Peyer's patch (tissue), 4 donors: ENCODE measurements at places on chromosomes 4 and X. TPM values are rescaled to one million over a fixed set of nuclear protein-coding genes. Genes with fewer than 3 reads are reported as not detected.
A peak's percentile ranks its signal among the peaks of the same experiment; 100 is the strongest.

The VBP1 gene
- total RNA-seq: 30.5 TPM

The GABRE gene
- 122 TPM for total RNA-seq

The MAGEA1 gene
- not detected for total RNA-seq

The PKD2 gene
- 9.8 TPM for total RNA-seq

The SCRG1 gene
- not detected for total RNA-seq

The PLS3 gene
- 12.6 TPM for total RNA-seq

The MGARP gene
- total RNA-seq: not detected

The GUCY1B1 gene
- 1.6 TPM for total RNA-seq

The CFAP299 gene
- total RNA-seq: not detected

The LRRC66 gene
- total RNA-seq: 53.4 TPM

The CT55 gene
- not detected for total RNA-seq

The MAGEC2 gene
- total RNA-seq: not detected

The KCTD8 gene
- total RNA-seq: not detected

- no peak for DNase-seq
Measured at GRCh38 chr4:60923075-60923474, 277.1 kb upstream of the ADGRL3 start.

DNA sequence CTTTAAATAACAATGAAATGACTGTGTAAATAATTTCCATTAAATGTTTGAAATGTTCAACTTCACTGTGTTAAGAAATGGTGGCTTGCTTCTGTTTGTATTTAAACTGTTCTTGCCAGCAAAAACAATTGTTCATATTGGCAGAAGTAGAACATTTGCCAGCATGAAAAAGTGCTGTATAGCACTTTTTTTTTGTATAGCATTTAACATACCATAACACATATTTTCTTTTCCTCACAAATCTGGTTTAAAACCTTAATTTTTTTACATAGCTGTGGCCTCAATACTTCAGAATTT, 94.1 kb downstream of the COX18 start:
- DNase-seq: no peak

GRCh38 chr4:70992391-70992881, 1.0 kb upstream of the DCK start:
- DNase-seq: no peak

GRCh38 chrX:22025751-22026150, 6.4 kb upstream of the PHEX start:
- no peak for DNase-seq

GRCh38 chrX:22147214-22147613, 115.1 kb downstream of the PHEX start:
- DNase-seq: no peak

GRCh38 chr4:11496351-11496829, 67.7 kb upstream of the HS3ST1 start:
- DNase-seq: no peak

DNA sequence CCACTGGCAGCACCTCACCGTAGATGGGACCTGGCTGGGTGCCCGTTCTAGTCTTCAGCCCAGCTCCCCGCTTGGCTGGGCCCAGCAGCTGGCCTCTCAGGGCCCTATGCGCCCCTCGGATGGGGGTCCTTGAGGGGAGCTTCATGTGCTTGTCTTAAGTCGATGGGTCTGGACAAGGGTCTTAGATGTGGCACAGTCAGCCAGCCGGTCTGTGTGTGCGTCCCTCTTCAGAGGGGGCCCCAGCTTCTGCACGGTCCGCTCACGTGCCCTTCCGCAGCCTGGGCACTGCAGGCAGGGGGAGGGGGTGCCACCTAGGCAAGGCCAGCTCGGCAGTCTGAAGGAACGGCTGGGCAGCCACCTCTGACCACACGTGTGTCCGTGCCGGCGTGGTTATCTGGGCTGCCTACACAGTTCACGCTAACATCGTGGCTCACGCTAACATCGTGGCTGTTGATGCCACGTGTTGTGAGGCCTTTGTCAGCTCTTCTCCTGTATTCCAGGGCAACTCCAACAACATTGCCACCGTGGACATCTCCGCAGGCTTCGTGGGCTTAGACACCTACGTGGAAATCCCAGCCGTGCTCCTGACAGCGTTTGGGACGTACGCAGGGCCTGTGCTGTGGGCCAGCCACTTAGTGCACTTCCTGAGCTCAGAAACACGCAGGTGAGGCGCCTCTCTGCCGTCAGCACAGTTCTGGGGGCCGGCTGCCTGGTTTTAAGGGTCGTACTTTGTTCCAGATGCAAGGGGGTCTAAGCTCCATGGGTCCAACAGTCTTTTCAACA, 34.5 kb downstream of the PIGG start:
- DNase-seq: no peak

DNA sequence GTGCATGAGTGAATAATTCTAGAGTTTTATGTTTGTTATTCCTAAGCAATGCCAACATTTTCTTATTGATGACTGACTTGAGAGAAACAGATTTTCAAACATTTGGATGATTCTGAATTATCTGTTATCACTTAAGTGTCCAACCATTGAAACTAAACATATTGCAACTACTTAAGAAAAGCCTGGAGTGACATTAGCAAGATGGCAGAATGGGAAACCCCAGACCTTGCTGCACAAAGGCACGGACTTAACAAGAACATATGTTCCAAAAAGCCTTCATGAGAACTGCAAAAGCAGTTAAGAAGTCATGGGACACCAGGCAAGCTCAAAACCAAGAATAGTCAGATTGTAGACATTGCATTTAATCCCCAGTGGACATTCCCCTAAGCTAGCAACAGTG, 215.1 kb downstream of the DCHS2 start:
- DNase-seq: no peak

DNA sequence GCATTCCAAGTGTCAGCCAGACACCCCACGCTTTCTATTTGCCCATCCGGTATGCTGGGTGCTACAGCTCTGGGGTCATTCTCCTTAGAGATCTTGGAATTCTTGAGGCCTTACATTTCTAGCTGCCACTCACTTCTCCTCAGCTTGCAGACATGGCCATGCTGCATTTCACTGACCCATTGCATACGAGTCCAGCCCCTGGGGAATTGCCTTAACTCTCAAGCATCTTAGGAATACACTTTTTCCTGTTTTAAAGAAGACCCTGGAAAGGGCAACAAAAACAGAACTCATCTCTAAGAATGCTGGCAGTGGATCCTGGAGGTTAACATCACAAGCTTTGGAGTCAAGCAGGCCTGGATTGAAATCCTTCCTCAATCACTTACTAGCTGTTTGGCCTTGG, 122.0 kb upstream of the LNX1 start:
- no peak for DNase-seq

DNA sequence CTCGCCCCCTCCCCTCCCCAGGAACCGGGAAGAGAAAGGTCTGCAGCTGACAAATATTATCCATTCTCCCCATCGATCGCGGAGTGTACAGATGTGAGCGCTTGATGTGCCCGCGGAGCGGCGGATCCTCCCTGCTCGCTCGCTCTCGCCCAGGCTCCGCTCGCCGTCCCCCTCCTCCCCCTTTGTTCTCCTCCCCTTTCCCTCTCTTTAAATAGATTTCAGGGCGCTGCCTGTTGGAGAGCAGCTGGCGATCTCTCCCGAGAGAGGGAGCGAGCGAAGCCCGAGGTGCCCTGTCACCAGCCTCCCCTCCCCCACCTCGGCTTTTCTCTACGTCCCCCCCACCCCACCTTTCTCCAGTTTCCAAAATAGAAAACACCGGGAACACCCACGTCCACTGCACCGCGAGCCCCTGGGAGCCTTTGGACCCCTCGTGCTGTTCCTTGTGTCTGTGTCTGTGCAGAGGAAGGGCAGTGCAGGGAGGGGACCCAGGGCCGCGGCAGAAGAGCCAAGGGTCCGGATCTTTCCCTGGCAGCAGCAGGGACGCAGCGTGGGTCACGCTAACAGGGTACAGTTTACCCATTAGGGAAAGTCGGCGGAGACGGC, 56.6 kb upstream of the BCOR start:
- DNase-seq: no peak

GRCh38 chr4:185886832-185887524, 75.0 kb upstream of the SORBS2 start:
- no peak for DNase-seq

GRCh38 chr4:2334826-2335728, 73.2 kb upstream of the MXD4 start:
- peak; percentile 8 for DNase-seq

DNA sequence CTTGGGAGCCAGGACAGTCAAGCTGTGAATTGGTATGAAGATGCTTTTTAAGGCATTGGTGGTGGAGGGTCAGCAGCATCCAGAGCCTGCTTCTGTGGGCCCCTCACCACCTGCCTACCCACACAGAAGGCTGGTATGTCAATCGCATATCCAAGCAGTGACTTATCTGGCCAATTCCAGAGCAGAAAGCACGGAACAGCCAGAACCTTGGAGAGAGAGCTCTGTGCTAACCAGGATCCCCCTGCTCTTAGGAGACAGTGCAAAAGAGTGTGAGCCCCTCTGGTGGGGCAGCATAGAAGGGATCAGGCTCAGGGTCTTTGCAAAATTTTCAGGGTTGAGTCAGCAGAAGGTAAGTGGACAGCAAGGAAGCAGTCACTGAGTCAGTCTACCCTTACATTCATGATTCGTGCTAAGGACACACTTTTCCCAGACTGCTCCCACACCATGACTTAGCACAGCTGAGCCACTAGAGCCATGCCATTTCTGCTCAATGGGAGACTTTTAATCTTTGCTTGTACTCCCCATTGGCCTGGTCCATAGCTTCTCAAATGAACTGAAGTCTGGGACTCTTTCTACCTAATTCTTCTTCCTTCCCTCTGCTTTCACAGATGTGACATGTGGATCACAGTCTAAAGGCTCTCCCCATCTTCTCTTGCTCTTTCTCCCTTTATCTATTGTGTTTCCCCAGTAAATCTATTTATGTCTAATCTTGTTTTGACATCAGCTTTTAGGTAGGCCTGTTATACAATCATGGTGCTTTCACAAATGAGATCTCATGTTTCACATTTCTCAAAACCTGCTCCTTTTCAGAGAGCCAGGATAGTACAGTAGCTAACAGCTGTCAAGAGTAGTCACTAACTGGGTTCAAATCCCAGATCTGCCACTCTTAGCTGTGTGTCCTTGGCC, 20.0 kb downstream of the MORF4L2 start:
- DNase-seq: no peak

DNA sequence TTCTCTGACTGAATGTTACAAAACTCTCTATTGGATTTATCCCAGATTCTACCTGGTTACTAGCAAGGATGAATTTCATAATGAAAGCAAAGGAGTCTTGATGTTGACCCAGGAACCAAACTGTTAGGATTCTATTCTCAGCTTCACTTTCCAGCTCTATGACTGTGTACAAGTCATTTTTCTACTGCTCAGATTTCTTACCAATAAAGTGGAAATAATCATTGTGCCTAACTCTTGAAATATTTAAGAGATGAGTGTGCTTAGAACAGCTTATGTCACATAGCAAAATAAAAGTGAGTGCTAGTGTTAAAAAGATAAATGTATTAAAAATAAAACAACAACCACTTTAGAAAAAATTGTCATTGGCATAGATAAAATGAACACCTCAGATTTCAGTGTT, 45.6 kb downstream of the EPHA5 start:
- no peak for DNase-seq

- DNase-seq: no peak
Measured at GRCh38 chr4:138200236-138200590, 41.9 kb downstream of the SLC7A11 start.

DNA sequence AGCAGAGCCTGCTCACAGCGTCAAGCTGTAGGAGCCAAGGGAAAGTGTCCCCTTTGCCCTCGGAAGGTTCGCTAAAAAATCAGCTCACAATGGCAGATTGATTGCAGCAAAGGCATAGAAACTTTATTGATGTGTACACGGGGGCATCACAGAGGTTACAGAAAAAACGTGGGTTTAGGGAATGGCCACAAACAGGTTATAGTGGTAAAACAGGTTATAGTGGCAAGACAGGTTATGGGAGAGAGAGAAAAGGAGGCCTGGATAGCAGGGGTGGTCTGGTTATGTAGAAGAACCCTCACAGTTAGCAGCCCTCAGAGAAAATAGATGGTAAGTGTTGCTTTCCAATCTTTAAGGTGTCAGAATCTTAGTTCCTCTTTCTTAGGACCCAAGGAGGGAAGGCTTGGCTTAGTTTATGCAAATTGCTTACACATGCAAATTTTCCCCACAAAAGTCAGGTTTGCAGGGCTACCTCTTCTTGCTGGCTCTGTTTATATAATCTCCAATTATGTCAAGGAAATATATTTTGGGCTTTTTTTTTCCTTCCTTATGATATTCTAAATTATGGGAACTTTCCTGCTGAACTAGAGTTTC, 113.7 kb downstream of the BMP15 start:
- no peak for DNase-seq

GRCh38 chr4:20735931-20736330, 35.7 kb downstream of the PACRGL start:
- DNase-seq: no peak

DNA sequence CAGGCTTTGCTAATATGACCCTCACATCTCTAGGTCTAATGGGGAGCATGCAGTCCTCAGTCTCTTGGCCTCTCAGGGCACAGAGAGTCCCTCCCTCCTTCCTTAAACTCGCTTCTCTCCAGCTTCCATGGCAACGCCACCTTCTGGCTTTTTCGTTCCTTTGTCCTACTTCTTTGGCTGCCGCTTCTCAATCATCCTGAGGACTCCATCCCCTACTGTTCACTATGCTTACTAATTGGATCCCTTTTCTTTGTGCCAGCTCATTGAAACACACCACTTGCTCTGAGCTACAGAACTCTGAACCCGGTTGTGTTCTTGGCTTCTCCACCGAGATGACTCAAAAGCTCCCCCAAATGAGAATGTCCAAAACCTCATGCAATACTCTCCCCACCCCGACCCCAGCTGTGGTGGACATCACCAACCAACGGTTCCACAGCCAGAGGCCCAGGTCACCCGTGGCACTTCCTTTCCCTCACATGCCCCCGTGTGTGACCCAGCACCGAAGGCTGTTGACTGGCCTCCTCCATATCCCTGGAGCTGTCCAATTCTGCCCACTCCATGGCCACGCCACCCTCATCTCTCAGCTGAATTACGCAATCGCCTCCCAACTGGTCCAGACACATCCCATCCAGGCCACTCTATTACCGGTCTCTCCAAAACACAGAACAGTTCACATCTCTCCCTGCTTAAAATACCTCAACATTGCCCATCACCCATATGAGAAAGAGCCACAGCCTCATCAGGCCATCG, 34.7 kb downstream of the CRMP1 start:
- no peak for DNase-seq

DNA sequence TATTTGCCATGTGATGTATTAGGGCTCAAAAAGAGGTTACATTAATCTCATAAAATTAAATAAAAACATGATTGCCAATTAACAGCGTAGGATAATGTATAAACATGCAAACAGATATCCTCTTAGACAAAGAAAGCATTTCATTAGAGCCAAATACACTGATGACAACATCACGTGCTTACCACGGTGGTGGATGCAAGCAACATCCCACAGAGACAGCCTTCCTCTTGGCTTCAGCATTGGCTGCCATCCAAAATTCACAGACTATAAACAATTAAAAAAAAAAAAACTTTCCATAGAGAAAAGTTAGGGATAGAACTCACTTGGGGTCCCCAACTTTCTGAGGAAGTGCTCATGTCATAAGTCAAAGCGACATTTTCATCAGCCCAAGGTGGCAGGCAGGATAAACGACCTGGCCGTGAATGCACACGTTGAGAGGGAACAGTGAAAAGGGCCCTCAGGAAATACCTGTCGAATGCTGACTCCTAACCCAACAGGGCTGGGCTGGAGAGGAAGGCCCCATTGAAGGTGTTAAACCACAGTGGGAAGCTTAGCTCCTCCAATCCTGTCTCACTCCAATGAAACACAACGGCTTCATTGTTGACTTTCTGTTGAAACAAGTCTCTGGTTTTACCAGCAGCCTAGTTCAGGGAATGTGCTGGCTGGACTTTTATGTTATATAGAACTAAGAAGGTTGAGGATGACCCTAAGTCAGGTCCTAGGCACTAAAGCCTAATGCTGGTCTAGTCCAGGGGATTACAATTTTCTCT, 48.4 kb downstream of the IDS start:
- no peak for DNase-seq

GRCh38 chr4:17033768-17034181, 135.3 kb upstream of the LDB2 start:
- DNase-seq: no peak
